ENCODE measurements at places on chromosomes 7 and 10. TPM values are rescaled to one million over a fixed set of nuclear protein-coding genes. Genes with fewer than 3 reads are reported as not detected.
A peak's percentile ranks its signal among the peaks of the same experiment; 100 is the strongest.

DNA sequence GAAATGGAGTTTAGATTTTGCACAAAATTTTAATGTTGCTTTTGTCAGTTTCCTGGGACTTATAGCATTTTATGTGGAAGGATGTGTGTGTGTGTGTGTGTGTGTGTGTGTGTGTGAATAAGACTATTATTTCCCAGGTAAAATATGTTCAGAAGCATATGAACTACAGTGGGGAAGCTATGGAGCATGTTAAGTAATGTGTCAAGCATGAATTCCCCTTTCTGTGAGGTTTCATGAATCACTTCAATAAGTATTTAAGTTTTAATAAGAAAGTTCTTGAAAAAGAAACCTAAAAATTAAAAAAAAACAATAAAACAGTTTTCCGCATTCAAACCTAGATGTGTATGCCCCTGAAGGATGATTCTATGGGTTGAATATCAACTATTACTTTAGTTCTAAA lies 693 bp downstream of the CREB5 start:
- H3K36me3 ChIP-seq, result no peaks in the 10 kb centered on the region
- H3K4me3 ChIP-seq, result no peak overlapping the region
- no peak overlapping the region for H3K27ac ChIP-seq
- peaks cover 14% of the 10 kb centered on the region for H3K4me1 ChIP-seq
- DNase-seq, result no peak

GRCh38 chr10:73997461-73997786 lies 492 bp upstream of the VCL start:
- H3K27ac ChIP-seq, result peak overlapping the region; percentile 97
- peak overlapping the region; percentile 96 for H3K4me3 ChIP-seq
- peaks cover 42% of the 10 kb centered on the region for H3K36me3 ChIP-seq
- H3K4me1 ChIP-seq, result peaks cover 71% of the 10 kb centered on the region
- H3K27me3 ChIP-seq, result no peaks in the 10 kb centered on the region

ASNS gene
- total RNA-seq, result 86.7 TPM

GRCh38 chr10:8045726-8046494 lies 8.6 kb upstream of the GATA3 start:
- peaks cover 14% of the 10 kb centered on the region for H3K36me3 ChIP-seq
- no peak for DNase-seq
- peaks cover 70% of the 10 kb centered on the region for H3K4me1 ChIP-seq

GRCh38 chr7:17983221-17984062 lies 43.1 kb upstream of the SNX13 start:
- H3K4me1 ChIP-seq, result no peaks in the 10 kb centered on the region
- DNase-seq, result no peak
- no peak overlapping the region for H3K4me3 ChIP-seq

- no peak overlapping the region for H3K4me3 ChIP-seq
- peaks cover 2% of the 10 kb centered on the region for H3K4me1 ChIP-seq
- H3K27ac ChIP-seq, result no peak overlapping the region
- no peaks in the 10 kb centered on the region for H3K36me3 ChIP-seq
Observed at GRCh38 chr10:34759161-34759836, 55.8 kb downstream of the PARD3 start.

CDCA7L gene
- total RNA-seq, result 48.2 TPM

THNSL1 gene
- 2.4 TPM for total RNA-seq

- no peak overlapping the region for H3K4me3 ChIP-seq
- H3K4me1 ChIP-seq, result no peaks in the 10 kb centered on the region
- no peaks in the 10 kb centered on the region for H3K27me3 ChIP-seq
- DNase-seq, result no peak
Observed at GRCh38 chr7:96579119-96579518, 130.5 kb downstream of the SEM1 start.

TMEM236 gene
- total RNA-seq, result 0.15 TPM

- no peaks in the 10 kb centered on the region for H3K27me3 ChIP-seq
- H3K27ac ChIP-seq, result peak overlapping the region; percentile 83
- DNase-seq, result peak; percentile 29
- H3K4me3 ChIP-seq, result peak overlapping the region; percentile 47
- H3K4me1 ChIP-seq, result peaks cover 30% of the 10 kb centered on the region
- H3K36me3 ChIP-seq, result peaks cover 7% of the 10 kb centered on the region
Observed at GRCh38 chr10:93386631-93387369, 95.3 kb downstream of the MYOF start.

DNA sequence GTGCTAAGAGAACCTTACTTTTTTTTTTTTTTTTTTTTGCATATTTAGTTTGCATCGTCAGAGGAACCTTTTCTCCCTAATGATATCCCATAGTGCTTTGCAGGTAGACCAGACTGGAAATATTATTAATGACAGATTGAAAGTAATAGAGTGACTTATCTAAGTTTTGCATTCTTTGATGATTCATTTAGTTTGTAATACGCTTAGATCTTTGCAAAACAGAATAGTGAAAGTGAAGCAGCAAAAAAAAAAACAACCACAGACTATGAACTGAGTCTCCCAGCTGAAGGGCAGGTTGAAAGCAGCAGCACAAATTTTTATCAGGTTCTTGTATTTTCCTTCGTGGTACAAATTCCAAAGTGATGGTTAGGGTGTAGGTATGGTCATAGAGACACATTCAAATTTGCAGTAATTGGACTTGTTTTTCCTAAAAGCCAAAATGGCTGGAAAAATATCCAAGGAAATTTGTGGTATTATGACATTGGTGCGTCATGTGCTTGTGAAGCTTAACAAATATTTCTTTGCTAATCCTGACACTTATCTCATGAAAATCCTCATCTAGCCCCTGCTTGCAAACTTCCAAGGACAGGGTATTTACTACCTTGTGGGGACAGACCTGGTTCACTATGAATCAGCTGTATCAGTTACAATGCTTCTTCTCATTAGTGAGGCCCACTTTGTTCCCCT lies 81.8 kb upstream of the CREB5 start:
- no peaks in the 10 kb centered on the region for H3K36me3 ChIP-seq
- H3K4me3 ChIP-seq, result no peak overlapping the region
- peaks cover 7% of the 10 kb centered on the region for H3K4me1 ChIP-seq
- H3K27ac ChIP-seq, result no peak overlapping the region
- H3K27me3 ChIP-seq, result peaks cover 11% of the 10 kb centered on the region
- DNase-seq, result no peak

GRCh38 chr7:116445447-116446211 lies 53.9 kb upstream of the CAV2 start:
- no peak for DNase-seq

All from activated CD4-positive, alpha-beta memory T cell treated with anti-CD3 and anti-CD28 coated beads, Interleukin-2, amount 10 ng/mL, durations not matched to agents 7 days and 5 days (primary cell).